ENCODE measurements at places on chromosomes 16 and 17. TPM values are rescaled to one million over a fixed set of nuclear protein-coding genes. Genes with fewer than 3 reads are reported as not detected.

The TEX14 gene
- total RNA-seq: not detected

The KIF18B gene
- total RNA-seq: not detected

The RBFOX1 gene
- total RNA-seq: 20.9 TPM

The ENPP7 gene
- 5.0 TPM for total RNA-seq

The PDK2 gene
- 9.5 TPM for total RNA-seq

The PROCA1 gene
- total RNA-seq: 5.3 TPM

The KRTAP1-5 gene
- total RNA-seq: not detected

The GRAPL gene
- not detected for total RNA-seq

The ZNF385C gene
- not detected for total RNA-seq

The TOM1L1 gene
- total RNA-seq: 79.7 TPM

The COL1A1 gene
- 219 TPM for total RNA-seq

The BOLA2B gene
- 246 TPM for total RNA-seq

The MILR1 gene
- not detected for total RNA-seq

The MPO gene
- total RNA-seq: not detected

The MYADML2 gene
- total RNA-seq: not detected

The OGFOD3 gene
- total RNA-seq: 23.2 TPM

The ZNF287 gene
- total RNA-seq: 3.9 TPM

The POLR2A gene
- 85.2 TPM for total RNA-seq

The CCL13 gene
- total RNA-seq: not detected

The SHISA9 gene
- total RNA-seq: 1.3 TPM

The INO80E gene
- 92.2 TPM for total RNA-seq

The NGFR gene
- 6.6 TPM for total RNA-seq

The CALCOCO2 gene
- total RNA-seq: 71.0 TPM

The MT1A gene
- total RNA-seq: 4.3 TPM

The SDR42E2 gene
- total RNA-seq: not detected

The SLC6A2 gene
- not detected for total RNA-seq

The CDRT15 gene
- not detected for total RNA-seq

The IRX5 gene
- 15.2 TPM for total RNA-seq

The TBC1D3D gene
- total RNA-seq: not detected

The KRT32 gene
- not detected for total RNA-seq

The GOSR1 gene
- total RNA-seq: 41.7 TPM

The CD300LB gene
- total RNA-seq: not detected

The RDM1 gene
- not detected for total RNA-seq

The PMP22 gene
- 35.6 TPM for total RNA-seq

The TLCD3A gene
- total RNA-seq: 20.5 TPM

The NTN1 gene
- total RNA-seq: 16.7 TPM

The ABCA6 gene
- total RNA-seq: 25.9 TPM

The ST3GAL2 gene
- 7.7 TPM for total RNA-seq

The FOXF1 gene
- 26.3 TPM for total RNA-seq

The C16orf92 gene
- not detected for total RNA-seq

The KCNJ16 gene
- total RNA-seq: 38.6 TPM

The CNTNAP4 gene
- total RNA-seq: not detected

Measured in stomach (tissue), 19 donors.